ENCODE measurements at places on chromosomes 5 and 9.

DNA sequence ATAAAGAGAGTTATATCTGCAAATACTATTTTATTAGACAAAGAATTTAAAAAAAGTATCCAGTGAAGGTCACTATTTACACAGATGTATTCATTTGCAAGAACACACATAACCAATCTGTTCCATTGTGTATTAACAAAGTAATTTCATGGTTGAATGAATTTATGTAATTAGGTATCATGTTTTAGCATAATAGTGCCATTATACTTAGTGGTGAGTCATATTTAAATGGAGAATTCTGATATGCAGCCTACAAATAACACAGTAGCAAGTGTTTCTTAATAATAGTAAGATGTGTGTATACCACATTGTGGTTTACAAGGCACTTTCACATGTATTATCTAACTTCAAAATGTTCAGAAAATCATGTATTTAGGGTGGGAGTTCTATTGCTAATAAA lies 1028.5 kb upstream of the ACO1 start:
- no peak for DNase-seq

GRCh38 chr9:107193251-107193650 lies 89.8 kb upstream of the RAD23B start:
- DNase-seq = no peak

- no peak for DNase-seq
Measured at GRCh38 chr5:73499187-73499586, 945 bp downstream of the BTF3 start.

DNA sequence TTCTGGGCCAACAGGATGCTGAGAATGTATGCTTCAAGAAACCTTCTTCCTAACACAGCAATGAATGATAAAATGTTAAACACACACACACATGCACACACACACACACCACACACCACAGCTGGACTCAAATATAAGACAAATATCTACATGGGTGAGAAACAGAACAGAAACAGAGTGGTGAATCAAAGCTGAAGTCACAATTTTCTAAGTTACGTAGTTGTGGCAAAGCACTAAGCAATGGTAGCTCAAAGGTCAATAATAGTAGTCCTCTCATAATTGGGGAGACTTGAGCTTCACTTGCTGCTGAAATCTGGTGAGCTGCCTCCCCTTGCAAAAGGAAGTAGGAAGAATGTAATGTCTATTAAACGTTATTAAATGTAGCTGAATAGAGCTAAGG lies 33.7 kb upstream of the ITGA1 start:
- no peak for DNase-seq

DNA sequence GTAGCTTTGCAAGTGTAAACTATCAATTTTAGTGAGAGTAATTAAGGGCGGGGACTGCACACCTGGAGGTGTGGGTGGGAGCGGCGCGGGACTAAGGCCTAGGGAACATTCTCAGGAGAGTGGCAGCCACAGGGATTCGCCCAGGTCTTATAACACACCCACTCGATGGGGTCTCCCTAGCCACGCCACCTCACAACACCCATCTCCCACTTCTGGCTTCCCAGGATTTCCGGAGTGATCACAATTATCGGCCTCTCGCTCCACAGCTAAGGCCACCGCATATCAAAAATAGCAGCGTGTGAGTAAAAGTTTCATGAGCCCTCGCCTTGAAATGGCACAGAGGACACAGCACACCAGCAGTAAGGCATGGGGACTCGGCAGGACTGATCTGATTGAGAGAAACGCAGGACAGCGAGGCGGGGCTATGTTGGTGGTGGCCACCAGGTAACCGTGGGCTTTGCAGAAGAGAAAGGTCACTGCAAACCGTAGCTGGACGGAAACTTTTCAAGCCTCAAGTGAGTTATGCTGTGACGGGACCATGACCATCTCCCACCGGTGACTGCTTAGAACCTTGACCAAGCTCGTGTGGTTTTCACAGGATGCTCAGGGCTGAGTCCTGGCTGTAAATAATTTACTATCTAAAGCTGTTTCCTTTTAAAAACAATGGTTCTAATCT lies 1.1 kb upstream of the LPAR1 start:
- no peak for DNase-seq

DNA sequence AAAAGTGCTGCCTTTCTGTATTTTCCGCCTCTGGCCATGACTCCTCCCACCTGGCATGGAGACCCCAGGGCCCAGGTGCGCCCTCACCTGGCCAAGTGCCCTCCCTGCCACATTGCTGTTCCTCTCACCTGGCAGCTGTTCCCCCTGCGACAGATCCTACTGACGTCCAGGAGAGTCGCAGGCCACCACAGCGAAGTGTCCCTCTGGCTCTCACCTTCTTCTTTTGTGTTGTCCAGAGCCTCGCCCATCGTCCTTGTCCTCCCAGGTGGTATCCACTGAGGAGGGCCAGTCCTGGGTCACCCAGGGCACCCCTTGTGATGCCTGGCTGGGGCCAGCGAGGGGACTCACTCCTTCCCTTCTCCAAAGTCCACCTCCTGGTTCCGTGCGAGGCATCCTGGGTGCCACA lies 2.6 kb downstream of the NKD2 start:
- DNase-seq = no peak

DNA sequence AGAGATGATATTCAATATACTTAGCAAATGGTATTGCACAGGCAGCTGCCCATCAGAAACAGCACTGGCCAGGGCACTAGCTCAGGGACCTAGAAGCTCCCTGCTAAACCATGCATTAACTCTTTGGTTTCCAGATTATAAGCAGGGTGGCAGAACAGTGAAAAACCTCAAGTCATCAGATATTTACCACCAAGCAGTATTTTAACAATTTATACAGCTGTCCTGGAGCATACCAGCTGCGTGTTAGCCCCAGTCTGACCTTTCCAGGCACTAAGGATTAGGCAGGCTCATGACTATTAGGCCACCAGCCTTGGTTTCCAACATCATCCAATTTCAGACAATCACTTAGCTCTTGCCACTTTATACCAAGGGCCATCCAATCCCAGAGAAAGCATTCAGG lies 326.5 kb downstream of the CAAP1 start:
- DNase-seq = no peak

DNA sequence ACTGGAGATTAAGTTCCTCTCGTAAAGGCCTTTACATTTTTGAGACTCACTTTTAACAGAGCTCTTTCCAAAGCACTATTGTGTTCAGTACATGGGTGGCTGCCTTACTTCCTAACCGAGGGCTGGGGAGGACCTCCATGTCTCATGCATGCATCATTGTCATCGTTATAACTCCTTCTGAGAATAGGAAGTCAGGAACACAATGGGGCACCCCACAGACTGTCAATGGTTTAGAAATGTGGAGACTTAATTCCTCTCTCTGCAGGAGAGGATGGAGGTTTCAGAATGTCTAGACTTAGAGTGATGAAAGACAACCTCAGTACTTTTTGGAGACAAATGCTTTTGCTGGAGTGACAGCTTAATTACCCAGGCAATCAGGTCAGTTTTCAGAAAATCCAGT lies 83.9 kb downstream of the PRLR start:
- no peak for DNase-seq

- DNase-seq = no peak
Measured at GRCh38 chr5:73272351-73272750, 99.4 kb downstream of the TMEM174 start.

GRCh38 chr5:170173227-170173626 lies 59.6 kb upstream of the C5orf58 start:
- DNase-seq = peak; percentile 7

GRCh38 chr5:125059255-125060002 lies 313.0 kb upstream of the ZNF608 start:
- DNase-seq = no peak

- DNase-seq = no peak
Measured at GRCh38 chr9:110479481-110479880, 100.1 kb downstream of the SVEP1 start.

GRCh38 chr5:100469767-100470166 lies 65.4 kb upstream of the FAM174A start:
- no peak for DNase-seq

GRCh38 chr5:178068293-178068692 lies 45.0 kb upstream of the N4BP3 start:
- DNase-seq = no peak

- DNase-seq = peak; percentile 77
Measured at GRCh38 chr9:96031366-96031824, 155.9 kb downstream of the ERCC6L2 start.

- DNase-seq = no peak
Measured at GRCh38 chr9:114893221-114894010, 37.0 kb downstream of the TNFSF8 start.

- DNase-seq = no peak
Measured at GRCh38 chr5:1195916-1196315, 5.5 kb upstream of the SLC6A19 start.

- no peak for DNase-seq
Measured at GRCh38 chr5:11037080-11037479, 276.0 kb upstream of the DAP start.

GRCh38 chr5:25649628-25650265 lies 1005.0 kb upstream of the CDH10 start:
- no peak for DNase-seq

DNA sequence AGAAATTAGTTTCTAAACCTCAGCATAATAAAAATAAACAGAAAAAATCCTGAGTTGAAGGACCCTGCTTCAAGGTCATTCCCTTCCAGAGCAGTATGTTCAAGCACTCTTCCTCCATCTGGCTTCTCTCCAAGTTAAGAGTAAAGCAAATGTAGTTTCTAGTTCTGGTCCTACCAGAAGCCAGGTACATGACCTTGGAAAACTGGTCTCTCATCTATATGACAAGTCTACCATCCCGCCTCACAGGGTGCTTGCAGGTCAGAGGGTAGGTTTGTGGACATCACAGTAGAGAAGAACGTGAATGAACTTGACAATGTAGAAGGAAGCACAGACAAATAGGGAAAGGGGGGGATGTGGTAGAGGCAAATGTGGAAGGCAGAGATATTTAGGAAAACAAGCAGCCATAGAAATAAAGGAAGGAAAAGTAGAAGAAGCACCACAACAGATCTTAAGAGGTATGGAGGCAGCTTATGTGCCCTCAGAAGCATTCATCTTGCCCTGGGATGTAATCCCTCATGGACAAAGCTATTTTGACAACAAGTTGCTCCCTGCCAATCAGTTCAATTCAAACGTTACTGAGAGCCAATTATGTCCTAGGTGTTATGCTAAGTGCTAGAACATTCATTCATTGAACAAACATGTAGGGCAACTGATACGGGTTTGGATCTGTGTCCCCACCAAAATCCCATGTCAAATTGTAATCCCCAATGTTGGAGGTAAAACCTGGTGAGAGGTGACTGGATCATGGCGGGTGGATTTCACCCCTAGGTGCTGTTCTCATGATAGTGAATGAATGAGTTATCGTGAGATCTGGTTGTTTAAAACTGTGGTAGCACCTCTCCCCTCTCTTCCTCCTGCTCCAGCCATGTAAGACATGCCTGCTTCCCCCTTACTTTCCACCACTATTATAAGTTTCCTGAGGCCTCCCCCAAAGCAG lies 23.7 kb upstream of the CTNNAL1 start:
- no peak for DNase-seq

- no peak for DNase-seq
Measured at GRCh38 chr9:124969401-124969800, 28.5 kb upstream of the GOLGA1 start.

DNA sequence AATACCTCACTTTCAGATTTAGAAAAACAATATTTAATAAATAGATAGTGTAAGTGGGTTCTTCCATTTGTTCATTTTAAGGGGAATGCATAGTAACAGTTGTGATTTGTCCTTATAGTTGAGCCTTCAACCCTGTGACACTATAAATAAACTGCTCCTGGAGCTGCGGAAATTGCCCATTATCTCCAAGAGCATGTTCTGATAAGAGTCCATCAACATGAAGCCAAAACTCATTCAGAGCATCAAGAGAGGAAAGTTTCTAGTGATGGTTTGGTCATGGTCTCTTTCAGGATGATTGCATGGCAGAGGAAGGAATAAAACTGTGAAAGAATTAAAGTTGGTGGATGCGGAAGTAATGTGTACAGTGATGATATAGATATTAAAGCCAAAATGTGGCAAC lies 772.1 kb upstream of the DMAC1 start:
- DNase-seq = no peak

DNA sequence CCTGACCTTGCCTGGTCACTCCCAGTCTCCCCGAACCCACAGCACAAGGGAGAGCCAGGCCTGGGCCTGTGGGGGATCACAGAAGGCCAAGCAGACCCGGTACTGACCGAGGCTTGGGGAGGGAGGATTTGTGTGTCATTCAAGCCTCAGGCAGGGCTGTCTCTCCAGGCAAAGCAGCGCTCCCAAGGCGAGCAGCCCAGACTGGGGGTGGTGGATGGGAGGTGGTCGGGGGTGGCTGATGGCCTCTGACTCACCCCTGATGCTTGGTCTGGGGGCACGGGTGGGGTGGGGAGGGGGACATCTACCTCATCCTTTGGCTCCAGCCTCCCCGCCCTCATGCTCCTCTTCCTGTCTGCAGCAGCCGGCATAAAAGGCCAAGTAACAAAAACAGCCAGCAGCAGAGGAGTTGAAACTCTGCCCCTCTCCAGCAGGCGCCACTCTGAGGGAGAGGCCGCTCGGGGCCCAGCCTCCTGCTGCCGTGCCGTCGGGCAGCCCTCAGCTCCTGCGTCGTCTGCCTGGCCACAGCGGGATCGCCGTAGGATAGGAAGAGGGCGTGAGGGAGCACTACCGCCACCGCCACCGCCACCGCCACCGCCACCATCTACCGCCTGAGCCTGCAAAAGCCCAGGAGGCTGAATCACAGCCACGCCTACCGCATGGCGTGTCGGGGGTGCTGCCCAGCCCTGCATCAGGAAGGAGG lies 166.0 kb downstream of the OLFM1 start:
- no peak for DNase-seq

DNA sequence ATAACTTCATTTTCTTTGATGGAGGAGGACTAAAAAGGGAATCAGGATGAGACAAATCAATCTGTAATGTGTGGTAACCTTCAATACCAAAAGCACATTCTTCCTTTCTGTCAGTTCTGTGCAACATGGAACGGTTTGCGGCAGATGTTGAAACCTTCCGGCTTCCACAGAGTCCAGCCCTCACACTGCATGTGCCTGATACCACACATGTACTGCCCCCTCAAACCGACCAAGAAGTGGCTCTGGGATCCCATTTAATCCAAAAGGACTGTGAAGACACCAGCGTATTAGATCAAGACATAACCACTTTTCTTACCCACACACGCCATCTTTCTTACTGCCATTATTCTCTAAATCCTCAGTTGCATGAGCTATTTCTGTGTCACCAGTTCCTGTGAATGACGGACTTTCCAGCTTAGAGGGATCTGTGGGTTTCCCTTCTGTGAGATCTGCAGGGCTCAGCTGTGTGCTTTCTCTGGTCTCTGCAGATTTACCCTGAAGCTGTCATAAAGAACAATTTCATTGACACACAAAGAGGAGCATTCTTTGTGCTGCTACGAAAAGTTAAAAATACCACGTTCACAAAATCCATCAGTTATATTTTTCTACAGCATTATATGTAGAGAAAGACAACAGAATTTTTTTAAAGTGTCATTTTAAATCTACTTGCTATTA lies 25.8 kb downstream of the NSUN2 start:
- no peak for DNase-seq
